ENCODE measurements at places on chromosomes 5 and 9.
A peak's percentile ranks its signal among the peaks of the same experiment; 100 is the strongest.

- DNase-seq, result no peak
These were observed 125.8 kb downstream of the CDH6 start for GRCh38 chr5:31319335-31319734.

GRCh38 chr5:78527054-78527859 is 121.3 kb downstream of the LHFPL2 start:
- no peak for DNase-seq

DNA sequence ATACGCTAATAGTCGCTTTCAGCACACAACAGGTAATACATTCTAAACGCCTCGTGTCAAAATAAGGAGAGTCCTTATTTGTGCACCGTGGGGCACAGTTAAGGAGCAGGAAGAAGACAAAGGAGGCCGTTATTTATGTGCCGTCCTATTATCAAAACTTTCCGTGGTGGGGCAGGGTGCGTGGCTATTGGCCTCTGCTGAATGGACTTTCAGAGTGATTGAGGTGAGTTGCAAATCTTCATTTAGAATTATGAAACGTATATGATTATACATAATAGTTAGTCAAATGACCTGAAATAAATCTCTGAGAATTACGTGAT is 833 bp downstream of the C5orf24 start:
- no peak for DNase-seq

DNA sequence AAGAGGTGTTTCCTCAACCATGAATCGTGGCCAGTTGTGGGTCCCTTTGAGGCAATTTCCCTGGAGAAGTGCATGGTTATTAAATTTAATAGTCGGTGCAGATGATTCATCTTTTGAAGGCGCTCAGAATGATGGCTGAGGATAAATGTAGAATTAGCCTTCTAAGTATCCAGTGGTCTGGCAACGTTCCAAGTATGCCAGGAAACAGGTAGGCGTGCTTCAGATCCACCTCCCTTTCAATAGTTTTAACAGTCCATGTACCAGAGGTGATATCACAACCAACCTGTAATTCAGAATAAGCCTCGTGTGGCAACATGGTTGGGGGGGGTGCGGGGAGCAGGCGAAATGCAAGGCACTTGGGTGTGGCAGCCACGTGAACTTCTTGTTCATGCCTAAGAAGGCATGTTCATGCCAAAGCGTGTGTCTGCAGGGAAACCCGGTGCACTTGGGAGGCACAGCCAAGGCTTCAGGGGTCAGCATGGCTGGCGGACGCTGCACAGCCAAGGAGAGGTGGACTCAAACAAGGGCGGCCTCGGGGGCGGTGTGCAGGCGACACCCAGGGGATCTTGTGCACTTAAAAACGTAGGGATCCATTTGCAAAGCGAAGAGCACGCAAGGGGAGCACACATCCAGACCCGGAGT is 5.2 kb upstream of the NKD2 start:
- no peak for DNase-seq

DNA sequence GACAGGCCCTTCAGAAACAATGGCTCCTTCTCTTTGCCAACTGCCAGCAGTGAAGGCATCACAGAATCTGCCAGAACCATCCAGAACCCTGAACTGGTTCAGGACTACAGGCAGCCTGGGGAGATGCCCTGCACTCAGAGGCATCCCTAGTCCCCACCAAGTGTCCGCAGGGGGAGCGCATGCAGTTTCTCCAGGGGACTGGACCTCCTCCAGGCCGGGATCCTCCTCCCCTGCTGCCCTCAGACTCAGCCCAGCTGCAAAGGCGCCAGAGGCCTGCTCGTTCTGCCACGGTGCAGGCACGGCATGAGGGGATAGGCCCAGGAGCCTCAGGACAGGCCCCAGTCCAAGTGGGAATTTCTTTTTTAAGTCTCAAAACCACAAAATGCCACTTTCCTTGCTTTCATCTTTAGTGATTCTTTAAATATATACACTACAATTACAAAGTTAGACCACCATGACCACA is 72.0 kb downstream of the SEMA4D start:
- no peak for DNase-seq

DNA sequence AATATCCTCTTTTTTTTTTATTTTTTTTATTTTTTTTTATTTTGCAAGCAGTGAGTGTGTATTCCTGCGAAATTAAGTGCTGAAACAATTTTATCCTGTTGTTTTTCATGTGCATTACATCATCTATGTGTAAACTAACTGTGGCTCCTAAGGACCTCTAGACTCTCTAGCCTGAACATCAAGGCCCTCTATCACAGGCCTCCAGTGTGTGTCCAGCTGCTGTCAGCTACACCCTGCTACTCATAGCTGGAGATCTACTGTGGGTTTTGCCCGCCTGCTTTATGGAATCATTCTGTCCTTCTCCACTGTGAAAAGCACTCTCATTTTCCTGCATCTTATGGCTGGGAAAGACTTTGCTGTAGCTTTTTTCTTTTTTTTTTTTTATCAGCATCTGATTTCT is 157.8 kb downstream of the KCTD16 start:
- DNase-seq, result no peak

DNA sequence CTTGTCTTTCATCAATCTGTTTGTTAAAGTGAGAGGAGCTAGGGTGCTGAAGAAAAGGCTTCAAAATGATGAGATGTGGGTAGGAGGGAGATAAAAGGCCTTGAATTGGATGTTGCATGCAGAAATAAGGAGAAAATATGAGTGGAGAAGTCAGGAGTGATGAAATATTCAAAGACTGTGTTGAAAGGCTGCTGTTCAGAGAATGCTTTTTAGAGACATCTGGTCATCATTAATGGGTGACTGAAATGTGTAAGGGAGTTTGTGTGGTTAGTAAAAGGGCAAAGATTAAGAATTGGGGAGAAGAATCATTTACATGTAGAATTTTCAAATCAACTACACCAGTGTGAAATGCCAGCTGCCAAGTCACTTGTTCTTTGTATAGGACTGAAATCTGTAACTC is 383.9 kb downstream of the MAT2B start:
- DNase-seq, result no peak

GRCh38 chr5:126066836-126067235 is 356.4 kb upstream of the GRAMD2B start:
- DNase-seq, result no peak

DNA sequence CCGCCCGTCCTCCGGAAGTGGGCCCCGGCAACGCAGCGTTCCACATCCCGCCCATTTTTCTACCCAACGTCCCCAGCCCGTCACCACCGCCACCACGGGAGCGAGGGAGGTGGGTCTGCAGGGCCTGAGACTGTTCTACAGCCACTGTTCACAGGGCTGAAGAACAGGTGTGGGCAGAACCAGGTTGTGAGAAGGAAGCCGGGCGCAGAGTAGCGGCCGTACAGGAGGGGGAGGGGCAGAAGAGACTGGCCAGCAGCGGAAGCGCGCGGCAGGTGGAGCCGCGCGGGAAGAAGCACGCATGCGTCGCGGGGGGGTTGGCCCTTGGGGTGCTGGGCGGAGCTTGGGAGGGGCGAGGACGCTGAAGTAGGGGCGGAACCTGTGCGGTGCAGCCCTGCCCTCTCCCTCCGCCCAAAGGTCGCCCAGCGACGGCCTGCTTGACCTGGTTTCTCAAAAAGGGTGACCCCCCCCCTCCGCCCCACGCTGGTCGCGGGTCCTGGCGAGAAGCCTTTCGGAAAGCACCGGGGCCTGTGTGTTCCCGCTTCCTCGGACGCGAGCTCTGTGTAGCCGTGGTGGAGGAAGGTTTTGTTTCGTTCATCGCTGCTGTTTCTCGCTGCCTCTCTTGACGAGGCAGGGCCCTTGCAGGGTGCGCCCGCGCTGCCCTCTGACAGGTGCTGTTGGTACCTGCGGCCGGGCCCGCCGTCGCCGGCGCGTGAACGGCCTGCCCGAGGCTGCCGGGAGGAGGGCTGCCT is 7.8 kb upstream of the MGAT1 start:
- DNase-seq, result peak; percentile 98

- no peak for DNase-seq
These were observed 270.8 kb downstream of the NTRK2 start for GRCh38 chr9:84940294-84940693.

- no peak for DNase-seq
These were observed 450.0 kb downstream of the RASEF start for GRCh38 chr9:82612942-82613341.

GRCh38 chr9:13429301-13430190 is 150.1 kb upstream of the MPDZ start:
- no peak for DNase-seq

DNA sequence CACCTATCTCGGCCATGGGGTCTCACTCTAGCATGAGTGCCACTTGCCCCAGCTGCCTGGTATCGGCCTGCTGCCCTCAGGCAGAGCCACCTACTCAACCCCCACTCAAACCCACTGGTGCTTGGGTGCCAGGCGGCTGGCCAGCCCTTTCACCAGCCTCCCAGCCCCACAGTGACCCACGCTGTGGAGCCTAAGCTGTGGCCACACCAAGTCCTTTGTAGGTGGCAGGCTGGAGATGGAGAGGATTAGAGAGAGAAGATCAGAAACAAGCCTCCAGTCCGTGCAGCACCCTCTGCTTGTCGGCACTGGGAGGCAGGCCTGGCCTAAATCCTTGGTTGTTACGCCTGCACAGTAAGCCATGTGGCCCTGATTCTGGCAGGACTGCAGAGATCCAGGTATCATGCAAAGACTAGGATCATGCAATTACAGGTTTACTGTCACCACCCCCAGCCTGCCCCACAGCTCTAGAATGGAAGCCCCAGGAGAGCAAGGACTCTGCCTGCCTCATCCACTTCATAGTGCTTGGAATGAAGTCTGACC is 171.7 kb downstream of the COL23A1 start:
- DNase-seq, result no peak

- DNase-seq, result no peak
These were observed 73.2 kb downstream of the MLLT3 start for GRCh38 chr9:20549053-20549452.

DNA sequence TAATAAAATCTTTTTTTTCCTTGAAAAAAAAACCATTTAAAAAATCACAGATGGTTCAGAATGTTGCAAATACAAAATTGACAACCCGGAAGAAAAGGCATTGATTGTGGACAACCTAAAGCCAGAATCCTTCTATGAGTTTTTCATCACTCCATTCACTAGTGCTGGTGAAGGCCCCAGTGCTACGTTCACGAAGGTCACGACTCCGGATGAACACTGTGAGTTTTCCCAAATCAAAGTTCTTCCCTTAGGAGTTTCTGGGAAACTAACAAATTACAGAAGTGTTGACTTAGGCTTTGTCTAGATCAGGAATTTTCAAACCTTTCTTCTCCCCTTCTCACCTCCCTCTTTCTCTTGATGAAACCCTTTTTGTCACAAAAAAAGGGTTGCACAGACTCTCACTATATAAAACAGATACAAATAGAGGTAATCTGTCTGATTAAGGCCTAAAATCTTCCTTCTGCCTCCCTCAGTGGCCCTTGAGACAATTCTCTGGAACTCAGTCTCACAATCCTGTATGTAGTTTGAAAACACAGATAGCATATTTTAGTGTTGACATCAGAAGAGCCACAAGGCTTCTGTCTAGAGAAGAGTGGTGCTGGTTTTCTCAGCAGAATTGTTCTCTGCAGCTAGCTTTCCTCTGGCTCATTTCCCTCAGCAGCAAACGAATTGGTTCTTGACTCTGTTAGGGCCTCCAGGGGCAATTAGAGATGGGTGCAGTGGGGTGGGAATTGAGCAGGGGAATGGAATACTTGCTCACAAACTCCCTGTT is 79.5 kb downstream of the OSMR start:
- no peak for DNase-seq

DNA sequence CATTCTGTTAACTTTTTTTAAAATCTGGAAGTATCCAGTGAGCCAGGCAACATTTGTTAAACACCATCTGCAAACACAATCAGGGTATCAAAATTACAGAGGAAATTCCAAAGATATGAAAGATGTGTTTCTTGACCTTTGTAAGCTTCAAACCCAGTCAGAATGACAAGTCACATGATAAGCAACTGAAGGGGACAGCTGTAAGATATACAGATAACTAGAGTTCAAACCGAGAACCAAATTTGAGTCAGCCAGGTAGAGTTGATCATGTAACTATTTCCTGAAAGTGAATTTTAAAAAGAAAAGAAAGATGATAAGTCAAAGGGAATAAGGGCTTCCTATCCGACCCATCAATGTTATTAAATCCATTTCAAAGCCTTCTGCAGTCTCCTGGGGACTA is 196.2 kb downstream of the DEPDC1B start:
- DNase-seq, result no peak

DNA sequence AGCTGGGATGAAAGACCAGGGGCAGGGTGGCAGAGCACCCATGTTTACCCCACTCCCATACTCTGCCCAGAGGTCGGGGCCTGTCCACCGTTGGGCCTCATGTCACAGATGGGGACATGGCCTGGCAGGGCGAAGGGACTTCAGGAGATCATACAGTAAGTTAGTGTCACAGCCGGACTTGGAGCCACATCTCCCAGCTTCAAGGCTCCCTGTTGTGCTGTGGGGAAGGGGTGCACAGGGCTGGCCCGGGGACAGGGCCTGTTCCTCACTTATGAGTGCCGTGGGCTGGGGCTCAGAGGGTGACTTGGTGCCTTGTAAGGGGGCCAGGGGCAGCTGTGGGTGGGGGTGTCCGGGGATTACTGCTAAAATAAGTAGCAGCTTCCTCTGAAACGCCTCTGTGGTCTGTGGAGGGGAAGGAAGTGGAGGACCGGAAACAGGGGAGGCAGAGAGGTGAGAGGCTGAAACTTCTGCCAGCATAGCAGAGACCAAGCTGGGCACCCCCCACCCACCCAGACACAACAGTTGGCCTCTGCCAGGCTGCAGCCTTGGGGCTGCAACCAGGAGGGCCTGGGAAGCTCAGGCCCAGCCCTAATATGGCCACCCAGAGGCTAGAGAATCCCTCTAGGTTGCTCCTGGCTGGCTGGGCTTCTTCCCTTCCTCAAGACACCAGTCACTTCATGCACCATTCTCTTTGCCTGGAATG is 41.1 kb upstream of the NEK6 start:
- DNase-seq, result no peak

DNA sequence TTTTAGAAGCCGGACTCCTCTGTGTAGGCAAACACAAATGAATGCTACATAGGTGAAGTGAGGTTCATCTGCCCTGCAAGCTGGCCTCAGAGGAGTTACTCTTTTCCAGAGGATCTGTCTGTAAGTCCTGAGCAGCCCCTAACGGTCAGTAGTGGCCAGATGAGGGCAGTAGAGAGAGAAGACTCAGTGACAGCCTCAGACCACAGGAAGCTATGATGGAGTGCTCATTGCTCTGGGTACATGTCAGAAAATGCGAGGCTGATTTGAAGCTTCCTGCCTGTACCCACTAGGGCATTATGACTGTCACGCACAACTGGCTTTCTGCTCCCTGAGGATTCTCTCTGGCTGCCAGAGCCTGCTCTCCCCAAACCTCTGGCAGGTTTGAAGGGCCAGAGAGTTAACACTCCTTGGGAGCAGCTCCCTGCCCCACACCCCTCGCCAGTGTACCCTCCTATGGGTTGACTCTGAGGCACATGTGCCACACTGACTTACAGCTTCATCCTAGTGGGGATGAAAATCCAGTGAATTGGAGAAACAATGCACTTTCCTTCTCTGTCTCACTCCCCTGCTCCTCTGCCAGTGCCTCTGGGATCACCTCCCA is 141.5 kb downstream of the GABRG2 start:
- no peak for DNase-seq

All from activated naive CD4-positive, alpha-beta T cell (primary cell).